ENCODE measurements at places on chromosomes 3 and 15.

- DNase-seq, result peak; percentile 67
These were observed 9.5 kb downstream of the CHSY1 start for GRCh38 chr15:101242160-101242998.

DNA sequence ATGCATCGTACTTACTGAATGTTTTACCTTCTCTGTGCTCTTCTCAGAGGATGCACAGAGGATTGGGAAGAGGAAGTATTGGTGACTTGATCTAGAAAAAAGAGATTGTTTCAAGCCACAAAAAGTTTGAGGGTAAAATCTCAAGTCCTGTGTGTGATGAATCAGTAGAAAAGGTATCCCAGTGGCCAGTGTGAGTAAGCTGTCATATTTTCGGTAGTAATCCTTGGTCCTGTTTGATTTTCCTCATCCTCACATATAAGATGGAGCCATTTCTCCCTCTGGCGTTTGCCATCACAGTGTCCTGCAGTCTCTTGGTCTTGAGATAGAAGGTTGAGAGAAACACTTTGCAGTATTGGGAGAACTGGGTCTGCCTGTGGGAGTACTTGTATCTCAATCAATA lies 166.8 kb downstream of the LPP start:
- peak; percentile 53 for DNase-seq

DNA sequence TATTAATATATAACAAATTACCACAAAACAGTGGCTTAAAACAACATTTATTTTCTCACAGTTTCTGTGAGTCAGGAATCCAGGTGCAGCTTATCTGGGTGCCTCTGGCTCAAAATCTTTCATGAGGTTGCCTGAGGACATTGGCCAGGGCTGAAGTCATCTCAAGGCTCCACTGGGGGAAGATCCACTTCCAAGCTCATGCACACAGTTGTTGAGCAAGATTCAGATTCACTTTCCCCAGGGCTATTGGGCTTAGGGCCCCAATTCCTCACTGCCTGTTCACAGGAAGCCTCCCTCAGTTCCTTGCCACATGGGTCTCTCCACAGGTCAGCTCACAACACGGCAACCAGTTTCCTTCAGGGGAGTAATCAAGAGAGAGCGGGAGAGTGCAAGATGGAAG lies 35.0 kb downstream of the RFTN1 start:
- DNase-seq, result no peak

DNA sequence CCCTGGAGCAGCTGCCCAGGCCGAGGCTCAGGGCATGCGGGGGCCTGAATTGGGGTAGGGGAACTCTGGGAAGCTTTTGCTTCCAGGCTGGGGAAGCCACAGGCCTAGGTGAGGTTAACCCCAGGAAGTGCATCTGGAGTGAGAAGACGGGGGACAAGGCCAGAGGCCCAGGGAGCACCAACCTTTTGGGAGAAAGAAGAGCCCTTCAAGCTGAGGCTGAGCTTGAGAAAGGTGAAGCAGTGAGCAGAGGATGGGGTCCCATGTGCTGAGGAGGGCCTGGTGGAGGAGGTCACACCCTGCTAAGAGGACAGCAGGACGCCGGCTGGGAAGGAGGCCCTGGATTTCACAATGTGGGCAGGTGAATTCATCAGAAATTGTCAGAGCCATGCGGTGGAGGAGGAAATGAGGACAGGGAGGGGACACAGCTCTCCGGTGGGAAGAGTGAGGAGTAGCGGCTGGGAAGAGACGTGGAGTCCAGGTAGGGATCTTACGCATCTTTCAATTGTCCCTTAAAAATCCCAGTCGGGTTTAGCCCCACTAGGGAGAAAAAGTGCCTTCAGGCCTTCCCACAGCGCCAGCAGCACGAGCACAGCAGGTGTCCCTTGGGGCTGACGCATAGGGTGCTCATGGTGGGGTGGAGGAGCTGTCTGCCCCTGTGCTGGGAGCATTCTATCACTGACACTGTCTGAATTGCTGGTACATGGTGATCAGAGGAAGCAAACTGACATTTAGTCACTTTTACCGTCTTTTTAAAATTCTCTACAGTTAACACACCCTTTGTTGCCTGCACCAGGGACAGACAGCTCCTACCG lies 50.9 kb downstream of the HCN4 start:
- DNase-seq, result no peak

GRCh38 chr15:83474578-83474977 lies 27.4 kb downstream of the SH3GL3 start:
- no peak for DNase-seq

DNA sequence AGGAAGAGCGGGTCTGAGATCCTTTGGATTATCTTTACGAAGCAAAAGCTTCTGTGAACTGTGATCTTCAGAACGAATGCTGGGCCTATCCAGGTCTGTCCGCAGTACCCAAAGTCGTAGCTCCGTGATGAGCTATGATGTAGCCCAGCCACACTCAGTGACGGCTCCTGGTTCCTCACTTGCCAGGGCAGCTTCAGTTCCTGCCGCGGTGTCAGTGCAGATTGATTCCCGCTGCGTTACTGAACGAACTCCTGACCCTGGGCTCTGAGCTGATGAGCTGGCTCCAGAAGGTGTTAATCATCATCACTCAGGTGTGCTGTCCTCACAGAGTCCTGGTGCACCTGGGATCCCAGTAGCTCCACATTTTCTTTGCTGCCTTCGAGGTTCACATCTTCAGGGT lies 45.0 kb downstream of the TMEM44 start:
- DNase-seq, result no peak

GRCh38 chr15:96336108-96336595 lies 5.7 kb downstream of the NR2F2 start:
- DNase-seq, result peak; percentile 18

- DNase-seq, result no peak
These were observed 3.1 kb downstream of the NSUN3 start for GRCh38 chr3:94065819-94066480.

DNA sequence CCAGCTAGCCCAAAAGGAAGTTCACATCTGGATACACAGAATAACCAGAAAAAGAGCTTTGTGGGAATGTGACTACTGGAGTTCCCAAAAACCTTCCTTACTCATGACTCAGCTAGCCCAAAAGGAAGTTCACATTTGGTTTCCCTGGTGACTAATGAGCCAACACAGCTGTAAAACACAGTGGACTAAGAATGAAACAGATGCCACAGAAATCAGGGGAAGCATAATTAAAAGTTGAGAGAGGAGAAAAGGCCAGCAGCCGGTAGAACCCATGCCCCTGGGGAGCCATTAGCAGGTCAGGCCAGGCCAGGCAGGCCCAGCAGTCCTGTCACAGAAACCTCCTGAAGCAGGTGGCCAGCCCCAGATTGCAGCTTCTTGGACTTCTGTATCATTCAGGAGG lies 130.3 kb downstream of the GHSR start:
- peak; percentile 91 for DNase-seq

DNA sequence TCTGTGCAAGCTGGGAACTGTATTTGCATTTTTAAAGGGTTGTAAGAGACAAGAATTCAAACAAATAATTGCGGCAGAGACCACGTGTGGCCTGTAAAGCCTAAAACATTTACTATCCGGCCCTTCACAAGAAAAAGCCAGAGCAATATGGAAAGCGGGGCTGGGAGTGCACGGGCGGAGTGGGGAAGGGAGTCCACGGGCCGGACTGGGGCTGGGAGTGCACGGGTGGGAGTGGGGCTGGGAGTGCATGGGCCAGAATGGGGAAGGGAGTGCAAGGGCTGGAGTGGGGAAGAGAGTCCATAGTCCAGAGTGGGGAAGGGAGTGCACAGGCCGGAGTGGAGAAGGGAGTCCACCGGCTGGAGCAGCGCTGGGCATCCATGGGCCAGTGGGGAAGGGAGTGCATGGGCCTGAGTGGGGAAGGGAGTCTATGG lies 41.2 kb downstream of the KLF15 start:
- DNase-seq, result peak; percentile 22

DNA sequence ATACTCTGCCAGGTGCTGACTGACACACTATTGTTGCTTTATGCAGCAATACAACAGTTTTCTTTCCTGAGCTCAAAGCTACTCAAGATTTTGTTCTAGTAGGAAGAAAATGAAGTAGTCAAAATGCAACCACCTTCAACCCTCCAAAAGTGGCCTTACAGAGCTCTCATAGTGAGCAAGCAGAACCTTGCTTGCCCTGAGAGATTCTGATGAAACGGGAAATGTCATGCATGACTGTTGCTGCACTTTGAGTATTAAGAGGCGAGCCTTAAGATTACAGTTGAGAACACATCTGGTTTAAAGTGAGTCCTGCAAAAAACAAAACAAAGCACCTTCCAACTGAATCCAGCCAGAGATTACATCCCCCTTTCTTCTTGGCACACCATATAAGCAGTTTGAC lies 29.7 kb downstream of the MINDY4B start:
- DNase-seq, result no peak

DNA sequence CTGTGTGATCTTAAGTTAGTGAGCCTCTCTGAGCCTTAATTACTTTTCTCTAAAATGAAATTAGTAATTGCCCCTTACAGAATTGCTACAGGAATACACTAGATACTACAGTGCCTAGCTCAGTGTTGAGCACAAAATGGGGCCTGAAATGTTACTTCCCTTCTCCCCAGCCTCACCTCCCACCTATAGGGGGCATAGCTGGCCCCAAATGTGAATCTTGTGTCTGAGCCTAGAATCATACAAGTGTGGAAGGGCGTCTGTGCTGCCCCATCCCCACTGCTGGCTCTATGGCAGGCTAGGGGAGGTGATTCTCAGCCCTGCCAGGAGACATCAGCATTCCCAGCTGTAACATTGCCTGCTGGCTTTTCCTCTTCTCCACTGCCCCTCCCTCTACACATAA lies 42.7 kb downstream of the IFT122 start:
- no peak for DNase-seq

DNA sequence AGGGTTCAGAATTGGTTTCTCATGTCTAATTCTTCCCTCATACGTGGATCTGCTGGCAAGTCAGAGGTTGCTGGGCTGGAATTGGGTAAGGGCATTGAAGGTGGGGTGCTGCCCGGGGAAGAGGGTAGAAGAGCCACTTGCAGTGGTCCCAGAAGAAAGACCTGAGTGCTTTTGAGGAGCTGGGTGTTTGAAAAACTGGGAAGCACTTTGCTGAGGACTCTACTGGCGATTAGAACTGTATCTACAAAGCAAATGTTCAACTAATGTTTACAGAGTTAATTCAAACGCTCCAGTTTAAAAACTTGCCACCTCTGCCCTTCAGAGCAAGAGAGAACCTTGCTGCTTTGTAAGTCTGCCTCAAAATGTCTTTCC lies 21.9 kb downstream of the TRIM71 start:
- no peak for DNase-seq

DNA sequence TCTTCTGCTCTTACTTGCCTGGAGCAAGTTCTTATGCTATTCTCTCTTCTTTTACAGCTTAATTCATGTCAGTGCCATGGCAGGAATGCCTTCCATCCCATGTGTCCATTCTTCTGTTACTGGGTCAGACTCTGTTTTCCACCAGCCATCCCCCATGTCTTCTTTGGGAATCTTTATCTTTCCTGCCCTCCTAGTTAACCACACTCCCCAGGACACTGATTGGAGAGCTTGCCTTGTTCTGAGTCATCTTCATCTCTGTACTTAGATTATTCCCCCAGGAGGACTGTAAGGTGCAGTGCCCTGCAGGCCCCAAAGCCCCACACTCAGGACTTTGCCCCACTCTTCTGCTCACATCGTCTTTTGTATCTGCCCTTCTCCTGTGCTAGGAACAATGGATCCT lies 3.6 kb downstream of the ABHD17C start:
- DNase-seq, result peak; percentile 5

GRCh38 chr3:1616744-1617143 lies 481.9 kb upstream of the CNTN4 start:
- DNase-seq, result no peak

GRCh38 chr15:31455499-31455898 lies 128.9 kb downstream of the KLF13 start:
- no peak for DNase-seq

- no peak for DNase-seq
These were observed 30.0 kb upstream of the TSEN2 start for GRCh38 chr3:12454076-12454815.

DNA sequence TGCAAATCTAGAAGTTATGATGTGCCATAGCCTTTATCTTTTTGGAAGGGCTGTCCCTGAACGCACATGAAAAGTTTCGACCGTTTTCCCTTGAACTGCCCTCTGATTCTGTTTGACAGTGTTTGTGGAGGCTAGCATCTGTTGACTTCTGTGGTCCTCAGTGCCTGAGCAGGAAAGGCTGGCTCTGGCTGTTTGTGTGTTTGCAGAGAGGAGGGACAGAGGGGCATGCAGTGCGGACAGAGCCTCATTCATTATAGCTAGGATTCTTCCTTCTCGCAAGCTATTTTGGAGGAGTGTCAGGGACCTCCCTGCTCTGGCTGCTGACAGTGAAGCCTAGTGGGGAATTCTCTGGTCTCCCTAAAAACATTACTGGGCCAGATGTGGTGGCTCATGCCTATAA lies 64.5 kb downstream of the CDAN1 start:
- DNase-seq, result no peak

- peak; percentile 44 for DNase-seq
These were observed 28.2 kb downstream of the MYEF2 start for GRCh38 chr15:48149858-48150257.

DNA sequence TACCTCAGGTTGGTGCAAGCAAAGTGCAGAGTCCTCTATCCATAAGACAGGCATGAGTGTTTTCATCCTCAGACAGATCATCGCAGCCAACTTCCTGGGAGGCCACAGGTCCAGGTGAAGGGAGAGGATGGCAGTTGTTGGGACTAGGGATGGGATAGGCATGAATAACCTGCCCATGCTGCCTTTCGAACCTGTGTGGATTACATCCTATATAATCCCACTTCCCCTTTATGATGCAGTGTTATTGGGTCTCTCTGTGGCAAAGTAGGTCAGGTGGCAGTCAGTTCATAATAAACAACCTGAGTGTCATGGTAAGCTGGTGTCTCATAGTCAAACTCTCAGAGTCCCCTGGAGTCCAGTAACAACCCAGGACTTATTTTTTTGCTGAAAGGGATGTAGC lies 40.4 kb downstream of the CCR3 start:
- no peak for DNase-seq

- DNase-seq, result no peak
These were observed 98.7 kb upstream of the AGBL1 start for GRCh38 chr15:85980946-85981345.

DNA sequence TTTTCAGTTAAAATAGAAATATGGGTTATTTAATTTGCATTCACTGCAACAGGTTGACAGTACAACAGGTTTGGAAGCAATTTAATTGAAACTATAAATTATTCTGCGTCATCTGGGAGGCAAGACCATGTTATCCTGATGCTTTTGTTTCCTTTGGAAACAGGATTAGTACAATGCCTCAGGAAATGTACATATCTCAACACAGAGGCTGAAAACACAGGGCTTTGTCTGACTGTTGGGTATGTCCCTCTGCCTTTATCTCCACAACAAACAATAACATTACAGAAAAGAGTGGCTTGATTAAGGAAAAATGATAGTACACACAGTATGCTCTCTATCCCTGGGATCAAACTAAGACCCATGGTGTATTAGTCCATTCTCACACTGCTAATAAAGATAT lies 95.7 kb downstream of the KCNMB2 start:
- DNase-seq, result no peak

DNA sequence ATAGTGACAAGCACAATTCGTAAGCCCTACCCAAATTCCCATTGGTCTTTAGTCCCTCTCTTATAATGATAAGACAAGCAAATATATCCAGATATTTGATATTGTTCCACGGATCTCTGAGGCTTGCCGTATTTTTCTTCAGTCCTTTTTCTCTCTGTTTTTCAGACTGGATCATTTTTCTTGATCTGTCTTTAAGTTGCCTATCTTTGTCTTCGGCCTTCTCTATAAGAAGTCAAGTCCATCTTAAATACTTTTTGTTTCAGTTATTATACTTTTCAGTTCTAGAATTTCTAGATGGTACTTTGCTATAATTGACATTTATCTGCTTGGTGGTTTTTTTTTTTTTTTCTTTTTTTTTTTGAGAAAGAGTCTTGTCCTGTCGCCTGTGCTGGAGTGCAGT lies 13.7 kb upstream of the BLM start:
- no peak for DNase-seq
